ENCODE measurements at places on chromosomes 1 and 21.

DNA sequence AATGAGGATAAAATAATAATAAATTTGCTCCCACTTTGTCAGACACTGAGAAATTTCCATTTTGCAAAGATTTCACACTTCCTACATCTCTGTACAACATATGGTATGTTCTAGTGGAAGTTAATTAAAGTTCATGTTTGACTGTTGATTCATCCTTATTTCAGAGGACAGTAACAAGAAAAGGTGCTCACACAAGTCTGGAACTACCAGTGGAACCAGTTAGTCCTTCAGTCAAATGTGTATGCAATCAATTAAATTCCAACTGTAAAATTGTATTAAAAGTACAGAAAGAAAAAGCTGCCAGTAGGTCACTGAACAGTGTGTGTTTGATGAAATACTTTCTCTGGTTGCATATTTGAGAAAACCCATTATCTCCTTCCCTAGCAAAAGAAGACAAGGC lies 496.0 kb upstream of the PKN2 start:
- no peak for DNase-seq

DNA sequence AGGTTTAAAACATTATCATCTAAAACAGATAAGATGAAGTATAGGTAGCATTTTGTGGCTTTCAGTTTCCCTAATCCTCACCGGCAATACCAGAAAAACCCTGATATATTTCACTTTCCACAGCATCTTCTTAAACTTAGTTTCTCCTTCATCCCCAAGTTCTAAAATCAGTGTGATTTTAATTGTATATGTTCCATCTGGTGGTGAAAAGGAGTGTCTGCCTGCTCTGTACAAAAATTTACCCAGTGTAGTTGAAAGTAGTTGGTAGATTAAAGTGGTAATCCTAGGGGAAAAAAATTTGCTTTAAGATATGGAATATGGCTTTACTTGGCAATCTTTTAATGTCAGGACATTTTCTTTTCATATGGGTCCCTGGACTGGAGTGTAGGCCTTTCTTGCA lies 74.3 kb downstream of the CEP350 start:
- no peak for DNase-seq

DNA sequence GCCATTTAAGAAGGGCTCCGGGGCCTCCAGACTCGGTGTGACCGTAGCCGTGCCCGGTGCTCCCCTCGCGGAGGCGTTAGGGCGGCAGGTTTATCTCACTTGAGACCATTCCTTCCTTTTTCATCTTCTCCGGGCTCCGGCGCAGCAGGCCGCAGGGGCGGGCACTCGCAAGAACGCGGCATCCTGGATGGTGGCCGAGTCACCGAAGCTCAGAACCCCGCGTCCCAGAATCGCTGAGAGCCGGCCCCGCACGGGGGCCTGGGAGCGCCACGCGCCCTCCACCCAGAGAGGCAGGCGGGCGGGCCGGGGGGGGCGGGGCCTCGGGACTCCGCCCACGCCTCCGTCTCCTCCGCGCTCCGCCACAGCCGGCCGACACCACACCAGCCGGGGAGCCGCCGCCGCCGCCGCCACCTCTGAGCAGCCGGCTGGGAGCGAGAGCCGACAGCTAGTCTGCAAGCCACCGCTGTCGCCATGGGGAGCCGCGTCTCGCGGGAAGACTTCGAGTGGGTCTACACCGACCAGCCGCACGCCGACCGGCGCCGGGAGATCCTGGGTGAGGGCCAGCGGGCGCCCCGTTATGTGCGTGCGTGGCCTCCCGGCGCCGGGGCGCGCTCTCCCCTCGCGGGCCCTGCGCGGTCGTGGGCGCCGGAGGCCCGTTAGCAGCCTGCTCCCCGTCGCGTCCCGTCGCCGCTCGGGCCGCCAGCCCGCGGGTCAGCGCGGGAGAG lies at the start of gene DEGS1:
Gene DEGS1, plus strand, starts transcription at position 375 of the 725 bp plus-strand sequence. Its CDS starts 97 bp downstream, at position 472.
- peak; percentile 86 for DNase-seq

DNA sequence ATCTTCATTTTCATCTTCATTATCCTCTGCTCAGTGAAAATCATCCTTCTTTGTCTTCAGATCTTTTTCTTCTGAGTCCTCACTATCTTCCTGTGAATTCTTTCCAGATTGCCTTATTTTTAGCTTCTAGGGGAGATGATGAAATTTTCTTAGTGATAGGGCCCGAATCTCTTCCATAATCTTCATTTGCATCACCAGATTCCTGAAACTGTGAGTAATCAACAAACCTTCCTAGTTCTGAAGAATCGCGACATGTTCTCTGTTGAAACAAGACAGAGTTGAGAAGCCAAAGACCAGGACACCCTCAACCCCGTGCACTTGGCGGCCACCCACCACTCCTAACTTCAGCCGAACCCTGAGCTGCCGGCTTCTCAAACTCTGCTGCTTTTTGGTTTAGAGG lies 92.8 kb upstream of the CDC42BPA start:
- DNase-seq, result no peak

GRCh38 chr1:43059640-43060574 lies 101.2 kb upstream of the SLC2A1 start:
- DNase-seq, result no peak

- no peak for DNase-seq
These were observed 108.9 kb upstream of the FMN2 start for GRCh38 chr1:239982762-239983161.

DNA sequence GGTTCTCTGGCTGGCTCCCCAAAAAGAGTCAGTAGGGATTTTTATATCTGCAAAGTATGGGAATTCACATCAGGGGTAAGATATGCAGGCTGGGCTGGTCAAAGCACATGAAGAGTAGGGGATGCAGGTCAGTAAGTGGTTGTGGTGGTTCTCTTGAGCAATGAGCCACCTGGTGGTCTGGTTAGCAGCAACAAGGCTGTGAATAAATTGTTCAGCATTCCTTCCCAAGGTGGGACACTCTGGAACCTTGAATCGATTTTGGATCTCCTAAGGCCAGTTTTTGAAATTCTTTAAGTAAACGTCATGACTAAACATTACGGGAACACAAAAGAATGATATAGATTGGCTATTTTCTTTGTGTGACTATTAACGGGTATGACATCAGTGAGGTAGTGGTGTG lies 563.0 kb upstream of the NEGR1 start:
- no peak for DNase-seq

GRCh38 chr1:210159211-210159610 lies 73.4 kb upstream of the SERTAD4 start:
- no peak for DNase-seq

- no peak for DNase-seq
These were observed 294.9 kb upstream of the ADGRL2 start for GRCh38 chr1:81505831-81506230.

GRCh38 chr1:175906370-175906769 lies 163.0 kb upstream of the TNR start:
- DNase-seq, result no peak

- DNase-seq, result no peak
These were observed 32.4 kb downstream of the PIK3C2B start for GRCh38 chr1:204462229-204462561.

- DNase-seq, result no peak
These were observed 170.0 kb upstream of the L1TD1 start for GRCh38 chr1:62024690-62025089.

DNA sequence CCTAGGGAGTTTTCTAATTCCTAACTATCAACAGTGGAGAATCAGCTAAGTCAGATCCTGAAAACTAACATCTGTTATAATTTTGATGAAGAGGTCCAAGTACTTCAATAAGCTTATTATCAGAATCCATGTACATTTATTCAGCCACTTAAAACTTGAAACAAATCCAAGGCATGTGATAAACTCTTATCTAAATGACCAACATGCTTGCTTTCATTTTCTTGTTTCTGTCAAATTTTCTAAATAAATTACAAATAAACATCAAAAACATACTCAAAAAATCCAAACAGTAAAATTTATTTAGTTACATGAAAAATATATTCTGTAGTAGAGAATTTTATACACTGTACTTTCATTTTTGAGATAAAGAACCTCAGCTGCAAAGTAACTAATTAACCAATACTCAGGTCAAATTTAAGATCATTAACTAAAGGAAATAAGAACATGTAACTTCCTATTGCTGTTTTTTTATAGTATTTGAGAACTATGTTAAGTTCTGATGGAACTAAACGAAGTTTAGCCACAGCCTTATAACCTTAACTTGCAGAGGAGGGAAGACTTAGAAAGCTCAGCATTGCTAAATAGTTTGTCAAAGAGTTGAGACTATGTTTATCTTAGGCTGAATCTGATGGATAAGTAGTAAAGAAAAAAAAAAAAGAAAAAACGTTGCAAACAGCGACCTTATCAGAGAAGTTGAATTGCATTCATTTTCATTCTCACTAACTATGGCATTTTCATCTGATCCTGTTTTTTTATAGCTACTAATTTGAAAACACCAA lies 44.9 kb downstream of the SYNJ1 start:
- no peak for DNase-seq

- no peak for DNase-seq
These were observed 61.3 kb upstream of the KCNE2 start for GRCh38 chr21:34302521-34302920.

DNA sequence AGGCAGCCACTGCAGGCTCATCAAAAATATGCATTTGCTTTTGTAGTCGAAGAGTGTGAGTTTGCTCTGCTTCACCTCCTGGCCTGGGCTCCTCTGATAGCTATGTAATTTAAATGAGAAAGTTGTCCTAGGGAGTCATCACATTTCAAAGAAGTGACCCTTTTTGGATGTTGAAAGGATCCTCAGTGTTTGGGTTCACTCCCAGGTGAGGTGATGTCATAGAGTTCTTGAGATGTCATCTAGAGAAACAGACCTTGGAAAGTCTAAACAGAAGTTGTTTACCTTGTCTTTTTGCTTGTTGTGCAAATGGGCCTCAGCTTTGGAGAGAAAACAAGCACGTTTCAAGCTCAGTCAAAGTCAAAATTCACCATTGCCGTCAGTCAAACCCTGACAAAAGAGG lies 92.0 kb upstream of the BARHL2 start:
- DNase-seq, result no peak

- no peak for DNase-seq
These were observed 81.8 kb downstream of the NOTCH2 start for GRCh38 chr1:119987686-119988085.

GRCh38 chr1:164664127-164664526 lies 105.1 kb downstream of the PBX1 start:
- DNase-seq, result no peak

DNA sequence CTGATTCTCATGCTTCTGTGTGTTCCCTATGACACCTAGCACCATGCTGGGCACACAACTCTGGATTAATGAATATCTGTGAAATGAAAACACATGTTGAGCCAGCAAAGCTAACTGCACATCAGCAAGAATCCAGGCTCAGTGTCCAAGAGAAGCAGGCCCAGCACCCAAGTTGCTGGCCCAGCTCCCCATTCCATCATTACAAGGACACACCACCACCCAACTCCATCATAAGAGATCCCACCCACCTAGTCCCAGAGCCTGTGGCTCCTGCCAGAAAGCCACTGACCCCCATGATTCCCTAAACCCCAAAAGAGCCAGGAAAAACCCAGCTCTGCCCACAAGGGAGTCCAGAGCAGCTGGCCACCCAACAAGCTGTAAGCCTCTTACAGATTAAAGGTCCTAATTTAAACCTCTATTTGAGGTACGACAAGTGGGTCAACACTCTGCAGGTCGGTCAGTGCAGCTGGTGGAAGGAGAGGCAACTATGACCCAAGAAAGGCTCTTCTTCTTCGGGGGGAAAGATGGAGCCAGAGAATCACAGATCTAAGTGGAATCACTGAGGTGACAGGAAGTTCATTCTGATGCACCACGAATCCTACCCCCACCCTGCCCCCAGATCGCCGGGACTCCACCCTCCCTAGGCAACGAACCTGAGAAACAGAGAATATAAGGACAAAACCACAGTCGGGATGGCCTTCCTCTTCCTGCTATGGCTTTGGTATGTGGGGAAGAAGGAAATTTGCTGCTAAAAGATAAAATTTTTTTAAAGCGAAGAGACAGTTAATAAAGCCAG lies 58.2 kb downstream of the CD34 start:
- no peak for DNase-seq

DNA sequence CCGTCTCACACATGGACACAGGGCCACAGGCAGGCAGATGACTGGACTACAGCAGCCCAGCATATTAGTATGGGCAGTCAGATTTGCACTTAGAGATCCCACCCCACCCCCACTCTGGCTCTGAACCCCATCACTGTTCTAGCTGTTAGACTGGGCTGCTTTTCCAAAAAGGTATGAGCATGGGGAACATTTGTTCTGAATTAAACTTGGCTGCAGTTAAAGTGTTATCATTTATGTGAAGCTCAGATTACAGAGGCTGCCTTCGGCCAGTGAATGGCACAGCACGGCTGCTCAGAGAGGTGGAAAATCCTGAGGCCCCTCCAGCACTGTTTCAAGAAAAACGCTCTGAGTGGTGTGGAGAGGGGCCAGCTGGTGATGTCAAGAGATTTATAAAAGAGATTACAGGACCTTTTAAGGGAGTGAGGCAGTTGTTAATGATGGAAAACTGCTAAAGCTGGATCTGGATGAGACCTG lies 6.9 kb upstream of the NOS1AP start:
- DNase-seq, result peak; percentile 65

DNA sequence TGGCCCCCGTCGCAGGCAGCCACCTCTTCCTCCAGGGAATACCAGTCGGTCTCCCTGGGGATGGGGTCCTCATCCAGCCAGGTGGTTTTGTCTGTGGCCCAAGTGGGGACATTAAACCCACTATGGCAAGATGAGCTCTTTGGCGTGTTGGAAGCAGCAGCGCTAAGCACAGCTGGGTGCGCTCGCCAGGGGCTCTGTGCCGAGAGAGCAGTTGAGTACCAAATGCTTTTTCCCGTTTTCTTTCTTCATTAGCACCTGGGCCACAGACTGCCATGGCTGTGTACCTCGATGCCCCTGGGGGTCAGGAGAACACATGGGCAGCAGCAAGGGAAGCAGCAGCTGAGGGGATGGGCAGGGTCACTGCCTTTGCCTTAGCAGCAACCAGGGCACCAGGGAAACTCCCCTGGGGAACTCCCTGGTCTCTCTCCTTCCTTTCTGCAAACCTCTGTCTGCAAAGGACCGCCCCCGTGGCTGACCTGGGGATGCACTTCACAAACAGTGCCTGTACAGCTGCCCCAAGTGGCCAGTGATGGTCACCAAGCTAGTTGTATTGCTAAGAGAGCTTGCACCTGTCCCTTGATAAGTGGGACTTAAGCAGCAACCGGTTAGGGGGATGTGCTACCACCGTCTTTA lies 31.1 kb downstream of the EDARADD start:
- DNase-seq, result no peak

- DNase-seq, result no peak
These were observed 35.3 kb upstream of the NGF start for GRCh38 chr1:115373305-115373704.

- no peak for DNase-seq
These were observed 62.6 kb upstream of the CLDN14 start for GRCh38 chr21:36542312-36543101.

All from NCI-H1105 (cell line).